Stimulated activated CD4-positive, alpha-beta T cell treated with anti-CD3 and anti-CD28 coated beads, Interleukin-15, amount 100 ng/mL, for 1 hour (primary cell): ENCODE measurements at places on chromosomes 12 and 14.

DNA sequence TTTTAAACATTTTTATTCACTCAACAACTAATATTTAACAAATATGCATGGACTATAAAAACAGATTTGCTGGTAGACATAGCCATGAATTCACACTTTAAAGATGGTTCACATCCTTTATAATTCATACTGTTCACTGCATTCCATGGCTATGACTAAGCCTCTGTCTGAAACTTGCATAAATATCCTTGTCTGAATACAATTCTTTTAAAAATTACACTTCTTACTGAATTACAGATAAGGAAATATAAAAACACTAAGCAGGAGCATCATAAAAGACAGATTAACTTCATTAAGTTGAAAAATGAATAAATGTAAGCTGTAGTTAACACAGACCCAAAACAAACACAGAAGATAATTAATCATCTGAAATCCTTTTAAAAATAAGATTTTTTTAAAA lies 53.8 kb downstream of the GXYLT1 start:
- DNase-seq: no peak

- DNase-seq: no peak
Observed at GRCh38 chr14:66641861-66642635, 134.1 kb downstream of the GPHN start.

DNA sequence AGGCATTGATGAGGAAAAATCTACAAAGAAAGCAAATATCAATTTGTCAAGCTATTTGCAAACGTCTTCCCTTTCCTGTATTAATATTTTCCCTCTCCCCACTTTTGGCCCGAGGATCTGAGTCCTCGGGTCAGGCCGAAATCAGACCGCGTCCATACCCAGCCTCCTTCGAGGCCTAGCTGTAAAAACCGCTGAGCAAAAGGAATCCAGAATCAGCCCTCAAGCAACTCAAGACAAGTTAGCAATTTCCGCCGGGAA lies 353 bp upstream of the MAPK1IP1L start:
- no peak for DNase-seq

DNA sequence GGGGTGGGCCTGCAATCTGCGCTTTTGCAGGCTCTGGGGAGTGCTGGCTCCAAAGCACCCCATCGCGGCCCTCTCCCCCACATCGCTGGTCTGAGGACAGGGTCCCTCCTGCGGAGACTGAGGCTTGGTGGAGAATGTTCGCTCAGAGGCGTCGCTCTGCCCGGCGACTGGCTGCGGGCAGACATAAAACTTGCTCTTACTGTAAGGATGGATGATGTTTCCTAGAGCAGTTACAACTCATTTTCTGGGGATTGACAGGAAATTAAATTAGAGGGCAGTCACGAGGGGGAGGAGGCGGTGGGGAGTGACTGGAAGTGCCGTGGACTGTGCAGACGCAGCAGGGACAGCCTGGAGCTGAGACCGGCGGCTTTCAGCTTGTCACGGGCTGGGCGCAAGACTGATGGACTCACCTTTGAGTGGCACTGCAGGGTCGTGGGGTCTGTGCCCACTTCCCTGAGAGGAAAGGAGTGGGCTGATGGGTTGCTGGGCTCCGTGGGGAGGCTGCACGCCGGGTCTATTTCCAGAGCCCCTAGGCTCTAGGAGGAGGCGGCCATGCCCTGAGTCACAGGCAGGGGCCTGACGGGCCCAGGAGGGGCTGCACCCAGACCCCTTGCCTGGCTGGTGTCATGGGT lies 32.8 kb downstream of the NOC4L start:
- no peak for DNase-seq

- DNase-seq: no peak
Observed at GRCh38 chr14:70397746-70398145, 19.1 kb downstream of the SYNJ2BP start.

- DNase-seq: no peak
Observed at GRCh38 chr14:52950410-52950897, 396 bp downstream of the FERMT2 start.

DNA sequence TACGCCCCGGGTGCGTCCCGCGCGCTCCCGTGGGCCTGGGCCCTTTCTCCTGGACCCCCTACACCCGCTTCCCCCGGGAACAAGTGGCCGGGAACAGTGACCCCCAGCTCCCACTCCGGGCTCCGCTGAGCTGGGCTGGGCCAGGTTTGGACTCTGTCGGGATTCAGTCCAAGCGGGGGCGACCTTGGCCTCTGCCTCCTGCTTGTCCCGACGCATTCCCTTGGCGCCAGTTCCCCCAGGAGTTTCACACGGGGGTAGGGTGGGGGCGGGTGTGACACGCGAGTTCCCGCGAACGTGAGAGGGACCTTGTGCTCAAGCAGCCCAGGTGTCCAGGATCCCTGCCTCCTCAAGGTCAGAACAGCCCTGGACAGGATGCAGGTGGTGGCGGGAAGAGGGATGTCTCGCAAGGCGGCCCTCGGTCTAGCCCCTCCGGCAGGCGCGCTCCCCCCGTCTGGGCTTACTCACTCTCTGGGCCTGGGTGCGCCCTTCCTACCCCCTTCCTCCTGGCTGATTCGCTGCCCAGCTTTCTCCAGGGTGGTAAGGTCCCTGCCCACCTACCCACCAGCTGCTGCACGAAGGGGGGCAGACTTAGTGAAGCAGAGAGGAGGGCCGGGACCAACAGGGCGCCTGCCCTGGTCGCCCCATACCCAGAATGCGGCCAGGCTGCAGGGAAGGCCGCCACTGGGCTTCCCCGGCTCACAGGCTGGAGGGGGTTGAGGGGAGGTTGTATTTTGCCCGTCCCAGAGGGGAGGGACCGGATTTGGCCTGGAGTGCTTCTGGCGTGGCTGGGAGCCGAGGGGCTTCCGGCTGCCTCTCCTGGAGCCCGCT lies 862 bp downstream of the CRIP2 start:
- no peak for DNase-seq

GRCh38 chr12:98740751-98741150 lies 95.7 kb downstream of the APAF1 start:
- DNase-seq: no peak

DNA sequence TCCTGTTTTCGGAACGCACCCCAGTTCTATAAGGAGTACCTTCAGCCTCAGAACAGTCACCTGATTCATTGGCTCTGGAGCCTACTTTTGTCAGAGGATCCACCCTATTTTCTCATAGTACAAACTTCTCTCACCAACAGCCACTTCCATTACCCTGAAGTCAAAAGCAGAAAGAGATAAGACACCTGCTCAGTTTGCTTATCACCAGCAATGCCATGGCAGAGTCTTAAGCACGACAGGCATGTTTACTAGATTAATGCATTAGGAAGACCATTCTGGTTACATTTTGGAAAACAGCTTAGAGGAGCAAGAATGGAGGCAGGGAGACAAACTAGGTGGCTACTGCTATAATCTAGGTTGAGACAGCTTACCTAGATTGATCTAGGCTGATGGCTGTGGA lies 67.7 kb downstream of the GXYLT1 start:
- no peak for DNase-seq

DNA sequence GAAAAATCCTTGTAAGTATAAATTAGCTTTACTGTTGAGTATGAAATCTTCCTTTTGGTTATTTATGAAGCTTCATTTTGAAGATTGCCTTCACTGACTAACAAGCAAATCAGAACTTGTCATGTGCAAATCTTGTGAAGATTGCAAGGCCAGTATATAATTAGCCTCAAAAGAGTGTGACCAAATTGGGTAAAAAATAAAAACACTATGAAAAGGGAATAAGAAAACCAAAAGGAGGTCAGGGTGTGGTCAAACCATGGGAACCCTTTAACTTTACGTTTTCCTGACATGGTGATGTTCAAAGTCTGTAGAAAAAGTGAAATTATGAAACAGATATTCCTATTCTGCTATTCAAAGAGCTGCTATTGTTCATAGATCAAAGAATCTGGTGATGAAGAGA lies 230.3 kb downstream of the BCAT1 start:
- no peak for DNase-seq

DNA sequence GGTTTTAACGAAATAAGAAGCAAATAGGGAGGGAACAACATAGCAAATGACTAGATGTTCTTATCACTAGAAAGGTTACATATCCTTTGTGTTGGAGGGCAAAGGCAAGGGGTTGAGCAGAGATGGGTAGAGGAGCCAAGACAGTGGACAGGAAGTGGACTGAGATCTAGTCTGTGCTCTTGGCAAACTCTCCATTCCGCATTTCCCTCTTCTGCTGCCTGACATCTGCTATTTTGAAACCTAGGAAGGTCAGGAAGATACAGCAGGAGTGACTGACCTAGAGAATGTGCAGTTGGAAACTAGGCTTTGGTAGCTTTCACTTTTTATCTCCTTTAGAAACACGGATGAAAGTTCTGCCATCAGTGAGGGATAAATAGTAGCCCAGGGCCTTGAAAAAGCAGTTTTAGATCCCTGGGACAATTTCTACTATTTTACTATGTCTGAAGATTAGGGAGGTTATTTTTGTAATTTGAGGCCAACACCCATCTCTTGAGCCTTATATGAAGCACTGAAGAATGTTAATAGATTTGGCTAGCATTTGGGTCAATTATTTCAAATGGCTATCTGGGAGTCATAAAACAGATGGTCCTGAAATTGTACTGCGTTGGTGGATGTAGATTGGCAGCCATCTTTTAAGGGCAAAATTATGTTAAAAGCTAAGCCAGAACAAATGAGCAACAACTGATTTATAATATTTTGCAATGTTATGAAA lies 410.3 kb downstream of the PCNX1 start:
- DNase-seq: no peak

DNA sequence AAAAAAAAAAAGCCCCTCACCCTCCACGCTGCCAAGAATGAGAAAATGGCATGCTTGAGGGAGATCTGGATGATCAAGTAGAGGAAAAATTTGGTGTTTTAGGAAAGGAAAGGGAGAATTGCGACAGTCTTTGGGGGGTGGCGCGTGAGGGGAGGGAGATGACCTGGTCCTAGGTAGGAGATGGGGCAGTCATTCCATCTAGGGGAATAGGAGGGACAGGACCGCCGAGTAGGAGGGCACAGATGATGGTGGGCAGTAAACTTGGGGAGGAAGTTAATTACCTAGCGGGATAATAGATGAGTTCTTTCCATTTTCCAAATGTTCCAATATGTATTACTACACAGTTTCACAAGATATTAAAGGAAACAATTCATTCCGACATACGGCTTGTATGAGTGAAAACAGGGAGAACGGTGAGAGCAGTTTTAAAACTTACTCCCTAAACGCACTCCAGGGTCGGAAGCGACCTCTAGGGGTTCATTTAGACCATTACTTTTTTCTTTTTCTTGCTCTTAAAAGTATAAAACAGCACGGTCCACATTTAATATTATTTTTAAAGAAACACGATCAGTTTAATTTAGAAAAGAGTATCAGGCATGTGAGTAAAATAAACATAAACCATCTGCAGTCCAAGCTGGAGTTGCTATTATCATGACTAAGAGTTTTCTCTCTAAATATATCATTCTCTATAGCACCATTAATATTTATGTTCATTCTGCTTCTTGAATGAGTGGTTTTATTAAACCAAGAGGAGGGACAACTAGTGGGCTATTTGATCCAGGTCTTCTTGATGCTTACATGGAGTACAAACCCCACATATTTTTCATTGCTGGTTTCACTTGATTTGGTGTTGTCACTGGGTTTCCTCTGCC lies 3.0 kb upstream of the FNTB start:
- DNase-seq: no peak

DNA sequence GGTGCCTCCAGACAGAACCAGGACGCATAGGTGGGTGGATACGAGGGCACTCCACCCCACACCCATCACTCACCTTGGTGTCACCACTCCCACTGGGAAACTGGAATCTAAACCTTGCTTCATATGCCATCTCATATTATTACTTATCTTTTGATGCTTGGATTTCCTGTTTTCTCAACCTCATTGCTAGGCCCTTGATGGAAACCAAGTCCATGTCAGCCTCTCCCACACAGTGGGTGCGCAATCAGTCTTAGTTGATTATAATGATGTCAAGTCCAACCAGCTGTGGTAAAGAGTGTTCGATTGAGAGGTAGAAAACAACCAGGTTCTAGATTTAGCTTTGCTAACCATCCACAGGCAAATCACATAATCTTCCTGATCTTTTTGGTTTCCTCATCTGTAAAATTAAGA lies 584 bp upstream of the DDHD1 start:
- DNase-seq: no peak

DNA sequence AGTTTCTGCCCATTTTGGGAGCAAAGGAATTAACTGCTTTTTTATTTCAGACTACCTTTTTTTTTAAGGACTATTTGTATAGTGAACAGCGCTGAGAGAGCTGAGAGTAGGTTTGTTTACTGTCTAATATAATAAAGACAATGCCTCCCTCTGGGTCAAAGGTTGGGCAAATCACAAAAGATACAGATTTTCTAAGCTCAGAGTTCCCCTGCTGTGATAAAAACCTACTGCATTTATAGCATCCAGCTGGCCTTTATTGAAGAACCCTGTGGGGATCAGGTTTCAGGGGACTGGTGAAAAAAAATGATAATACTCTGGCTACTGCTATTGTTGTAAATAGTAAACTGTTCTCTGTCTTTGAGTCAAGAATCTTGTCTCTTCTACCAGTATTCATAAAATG lies 28.7 kb downstream of the CCDC59 start:
- no peak for DNase-seq

- no peak for DNase-seq
Observed at GRCh38 chr12:128111333-128111732, 155.6 kb upstream of the TMEM132C start.

GRCh38 chr12:80299976-80300375 lies 144.1 kb upstream of the PTPRQ start:
- no peak for DNase-seq

GRCh38 chr12:95548056-95548538 lies 3.2 kb downstream of the USP44 start:
- no peak for DNase-seq

DNA sequence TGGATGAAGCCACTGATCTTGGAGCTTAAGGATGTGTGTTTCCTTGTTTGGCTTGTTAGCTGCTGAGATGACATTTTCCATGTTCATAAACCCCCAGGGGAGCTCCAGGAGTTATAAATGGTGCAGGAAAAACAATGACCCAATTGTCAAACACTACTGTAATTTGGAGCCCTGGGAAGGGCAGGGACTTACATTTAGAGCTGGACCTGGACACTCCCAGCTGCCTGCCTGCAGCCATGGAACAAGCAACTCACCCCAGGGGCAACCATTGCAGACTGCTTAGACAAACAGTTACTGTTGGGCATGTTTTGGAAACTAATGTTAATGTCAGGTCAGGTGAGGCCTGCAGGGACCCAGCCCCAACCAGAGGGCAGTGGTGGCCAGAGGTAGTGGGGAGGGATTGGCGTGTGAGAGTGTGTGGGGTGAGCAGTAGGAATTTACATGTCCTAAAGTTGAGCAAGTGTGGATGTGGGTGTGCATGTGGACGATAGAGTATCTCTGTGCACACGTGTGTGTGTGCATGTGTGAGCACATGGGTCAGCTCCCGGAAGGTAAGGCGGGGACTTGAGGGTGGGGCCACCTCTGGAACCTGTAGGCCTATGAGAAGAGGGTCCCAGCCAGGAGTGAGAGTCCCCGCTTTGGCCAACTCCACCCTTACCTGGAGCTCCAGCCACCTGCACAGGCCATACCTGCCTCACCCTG lies 86.4 kb upstream of the NOS1 start:
- DNase-seq: no peak

- DNase-seq: no peak
Observed at GRCh38 chr12:119113496-119113986, 65.2 kb upstream of the HSPB8 start.
